ENCODE measurements at places on chromosomes 4 and X.

GRCh38 chr4:151276787-151277562 is at the start of gene PRSS48:
Gene PRSS48, plus strand, starts transcription at chr4:151277161. Its CDS starts 12 bp downstream, at chr4:151277173.
- peak; percentile 42 for DNase-seq

GRCh38 chr4:86976801-86977485 is 42.1 kb downstream of the AFF1 start:
- DNase-seq = peak; percentile 84

GRCh38 chrX:9515973-9516538 is 51.2 kb downstream of the TBL1X start:
- no peak for DNase-seq

GRCh38 chrX:134671294-134671693 is 13.0 kb upstream of the PLAC1 start:
- no peak for DNase-seq

- DNase-seq = no peak
Measured at GRCh38 chr4:36508394-36508793, 227.0 kb downstream of the DTHD1 start.

DNA sequence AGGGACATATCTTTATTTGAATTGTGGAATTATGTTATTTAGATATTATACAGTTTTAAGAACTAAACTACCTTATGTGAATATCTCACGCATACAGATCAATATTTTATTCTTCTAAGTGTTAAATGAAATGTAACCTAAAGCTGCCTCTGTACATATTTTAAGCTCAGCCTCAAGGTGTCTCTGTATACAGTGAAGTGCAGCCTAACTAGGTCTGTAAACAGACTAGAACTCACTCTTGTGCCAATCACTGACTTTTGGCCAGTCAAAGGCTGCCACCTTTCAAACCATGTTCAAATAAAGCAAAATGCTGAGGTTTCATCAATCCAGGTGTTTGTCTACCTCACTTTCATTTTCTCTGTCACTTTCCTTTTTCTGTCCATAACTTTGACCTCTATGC is 1074.5 kb upstream of the PRKX start:
- DNase-seq = no peak

DNA sequence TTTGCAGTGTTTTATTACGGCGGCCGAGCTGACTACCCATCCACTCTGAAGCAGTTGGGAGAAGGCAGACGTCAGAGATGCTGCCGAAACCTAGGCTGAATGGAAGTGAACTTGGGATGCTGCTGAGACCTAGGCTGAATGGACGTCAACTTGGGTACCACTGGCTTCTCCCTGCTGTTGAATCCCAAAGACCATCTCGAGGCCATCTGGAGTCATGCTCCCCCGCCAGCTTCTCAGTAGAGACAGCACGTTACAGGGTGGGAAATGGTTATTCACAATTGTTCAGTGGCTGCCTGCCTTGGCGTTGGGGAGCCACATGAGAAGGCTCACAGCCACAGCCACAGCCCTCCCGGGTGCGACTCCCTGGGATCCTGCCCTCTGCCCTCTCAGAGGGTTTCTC is 40.9 kb downstream of the P2RY8 start:
- DNase-seq = no peak
